ENCODE measurements at places on chromosomes 12 and 14. TPM values are rescaled to one million over a fixed set of nuclear protein-coding genes. Genes with fewer than 3 reads are reported as not detected.

The CIDEB gene
- total RNA-seq: 0.32 TPM

The FGF6 gene
- total RNA-seq: not detected

The ADAM20 gene
- not detected for total RNA-seq

The SHMT2 gene
- total RNA-seq: 111 TPM

The LAG3 gene
- total RNA-seq: 2.1 TPM

The KRT83 gene
- total RNA-seq: 7.2 TPM

The CCDC38 gene
- 0.09 TPM for total RNA-seq

The AQP6 gene
- not detected for total RNA-seq

The SOAT2 gene
- total RNA-seq: 0.40 TPM

The TMPO gene
- 90.8 TPM for total RNA-seq

The MYRFL gene
- 0.31 TPM for total RNA-seq

The LALBA gene
- total RNA-seq: not detected

The FBLN5 gene
- 3.3 TPM for total RNA-seq

The ARHGEF40 gene
- 12.3 TPM for total RNA-seq

The IFNG-AS1 gene
- not detected for total RNA-seq

The BMP4 gene
- 1.6 TPM for total RNA-seq

The STAC3 gene
- total RNA-seq: 0.40 TPM

The GOLT1B gene
- total RNA-seq: 92.4 TPM

The PLCZ1 gene
- not detected for total RNA-seq

The ESPL1 gene
- 21.4 TPM for total RNA-seq

The SLCO1B1 gene
- total RNA-seq: 0.46 TPM

The DNAL1 gene
- 8.9 TPM for total RNA-seq

The MMP19 gene
- 0.49 TPM for total RNA-seq

The ATP2B1 gene
- 58.2 TPM for total RNA-seq

The RHOF gene
- total RNA-seq: 117 TPM

The KRT73 gene
- total RNA-seq: not detected

The PPP1R36 gene
- total RNA-seq: 0.29 TPM

The OLR1 gene
- 1.3 TPM for total RNA-seq

The GPRC5D gene
- total RNA-seq: 0.22 TPM
